ENCODE measurements at places on chromosomes 11 and 22.
A peak's percentile ranks its signal among the peaks of the same experiment; 100 is the strongest.

- no peak for DNase-seq
These were observed 34.1 kb downstream of the SERGEF start for GRCh38 chr11:17978553-17979287.

DNA sequence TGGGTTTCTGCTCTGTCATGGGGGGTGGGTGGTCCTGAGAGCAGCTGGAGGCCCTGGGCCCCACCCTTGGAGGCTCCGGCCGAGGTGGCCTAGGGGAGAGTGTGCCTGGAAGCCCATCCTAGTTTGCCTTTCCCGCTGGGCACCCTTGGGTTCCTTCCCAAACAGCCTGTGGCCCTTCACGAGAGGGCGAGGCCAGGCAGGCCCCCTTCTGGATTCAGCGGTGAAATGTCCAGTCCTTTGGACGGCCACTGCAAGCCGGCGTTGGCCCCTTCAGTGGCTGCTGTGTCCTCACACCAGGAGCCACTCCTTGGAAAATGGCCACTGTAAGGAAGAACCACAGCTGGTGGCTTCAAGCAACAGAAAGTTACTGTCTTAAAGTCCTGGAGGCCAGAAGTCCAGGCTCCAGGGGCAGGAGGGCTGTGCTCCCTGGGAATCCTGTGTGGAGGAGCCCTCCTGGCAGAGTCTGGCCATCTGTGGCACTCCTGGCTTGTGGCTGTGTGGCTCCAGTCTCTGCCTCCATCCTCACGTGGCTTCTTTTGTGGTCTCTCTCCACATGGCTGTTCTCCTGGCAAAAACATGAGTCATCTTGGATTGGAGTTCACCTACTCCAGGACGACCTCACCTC lies 854.1 kb downstream of the TBC1D22A start:
- DNase-seq = no peak

DNA sequence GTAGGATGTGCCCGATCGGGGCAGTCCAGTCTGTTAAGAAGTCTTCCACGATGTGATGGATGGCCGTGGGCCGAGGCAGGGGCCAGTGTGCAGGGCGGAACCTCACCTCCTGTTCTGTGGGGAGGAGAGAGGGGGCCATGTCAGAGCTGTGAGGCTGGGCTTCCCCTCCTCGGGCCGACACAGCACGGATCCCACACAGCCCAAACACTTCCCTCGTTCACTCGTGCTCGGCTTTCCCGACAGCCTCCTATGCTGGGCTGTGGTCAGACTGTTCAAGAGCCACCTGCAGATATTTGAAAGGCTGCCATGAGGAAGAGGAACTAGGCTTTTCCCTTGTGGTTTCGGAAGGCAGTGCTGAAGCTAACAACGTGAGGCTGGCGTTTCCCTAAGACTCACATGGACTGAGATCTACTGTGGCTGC lies 12.3 kb upstream of the TXN2 start:
- DNase-seq = no peak

DNA sequence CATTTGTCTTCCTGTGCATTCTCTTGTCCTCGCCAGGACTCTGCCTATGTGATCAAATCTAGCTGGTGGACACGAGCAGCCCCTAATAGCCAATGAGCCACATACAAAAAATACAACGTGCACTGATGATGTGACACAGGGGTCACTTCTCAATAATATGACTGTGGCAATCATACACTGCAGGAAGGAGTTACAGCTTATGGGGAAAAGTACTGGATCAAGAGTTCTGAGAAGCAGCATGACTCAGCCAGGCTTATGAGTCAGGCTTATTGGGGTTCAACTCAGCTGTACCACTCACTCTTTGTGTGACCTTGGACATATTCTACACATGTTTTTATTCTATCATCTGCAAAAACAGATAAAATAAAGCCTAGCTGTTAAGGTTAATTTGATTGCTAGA lies 889.4 kb upstream of the TENM4 start:
- DNase-seq = no peak

DNA sequence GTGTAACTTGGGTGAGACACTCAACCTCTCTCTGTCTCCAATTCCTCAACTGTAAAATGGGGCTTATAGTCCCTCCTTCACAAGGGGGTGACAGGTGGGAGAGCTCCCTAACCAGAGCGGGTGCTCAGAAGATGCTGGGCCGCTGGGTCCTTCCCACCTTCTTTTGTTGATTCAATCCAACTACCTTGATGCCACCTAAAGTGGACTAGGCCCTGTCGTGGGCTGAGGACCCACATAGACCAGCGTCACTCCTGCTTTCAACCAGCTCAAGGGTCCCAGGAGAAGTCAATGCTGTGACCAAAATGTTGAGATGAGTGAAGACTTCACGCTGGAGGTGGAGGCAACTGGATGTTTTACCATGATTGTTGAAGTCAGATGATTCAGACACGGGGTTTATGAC lies 72.7 kb upstream of the WNT11 start:
- no peak for DNase-seq

- DNase-seq = peak; percentile 12
These were observed 10.5 kb upstream of the C11orf24 start for GRCh38 chr11:68282141-68282860.

DNA sequence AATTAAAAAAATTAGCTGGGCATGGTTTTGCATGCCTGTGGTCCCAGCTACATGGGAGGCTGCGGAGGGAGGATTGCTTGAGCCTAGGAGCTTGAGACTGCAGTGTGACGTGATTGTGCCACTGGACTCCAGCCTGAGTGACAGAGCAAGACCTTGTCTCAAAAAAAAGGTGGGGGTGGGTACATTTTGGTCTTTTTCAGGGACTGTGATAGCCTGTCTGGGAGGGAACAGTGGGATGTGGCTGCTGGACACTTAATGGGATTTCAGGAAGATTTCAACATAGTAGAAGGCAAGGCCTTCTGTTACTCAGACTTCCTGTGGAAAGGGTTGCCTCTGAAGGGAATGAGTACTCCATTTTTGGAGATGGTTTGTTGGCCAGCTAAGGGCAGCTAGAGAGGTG lies 40.6 kb downstream of the RELT start:
- no peak for DNase-seq

- peak; percentile 58 for DNase-seq
These were observed 27.7 kb upstream of the PARVB start for GRCh38 chr22:43996170-43996980.

DNA sequence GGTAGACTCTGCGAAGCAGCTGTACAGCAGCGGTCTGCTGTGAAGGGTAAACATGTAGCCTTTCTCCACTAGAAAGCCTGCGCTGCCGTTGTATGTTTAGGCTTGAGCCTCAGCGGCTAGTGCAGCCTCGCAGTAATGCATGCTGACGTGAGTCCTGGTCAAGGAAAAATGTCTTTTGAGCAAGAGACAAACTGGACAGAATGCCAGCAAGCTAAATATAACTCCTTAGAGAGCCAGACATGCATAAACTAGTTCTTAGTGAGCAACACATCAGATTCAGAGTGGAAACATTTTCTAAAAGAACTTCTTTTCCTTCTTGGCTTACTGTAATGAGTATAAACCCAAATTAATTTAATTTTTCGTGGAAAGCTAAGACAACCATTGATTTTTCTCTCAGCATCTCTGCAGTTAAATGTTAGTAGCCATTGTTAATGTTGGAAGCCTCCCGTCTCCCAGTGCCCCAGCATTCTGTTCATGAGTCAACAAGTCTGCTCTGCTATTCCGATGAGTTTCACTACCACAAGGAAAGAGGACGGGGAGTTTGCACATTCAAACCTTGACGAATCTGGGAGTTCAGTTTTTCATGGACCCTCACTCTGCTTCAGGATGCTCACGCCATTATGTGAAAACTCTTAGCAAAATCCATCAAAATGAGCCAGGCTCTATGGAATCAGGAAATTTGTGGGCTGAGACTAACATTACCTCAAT lies 51.4 kb downstream of the JAM3 start:
- no peak for DNase-seq

DNA sequence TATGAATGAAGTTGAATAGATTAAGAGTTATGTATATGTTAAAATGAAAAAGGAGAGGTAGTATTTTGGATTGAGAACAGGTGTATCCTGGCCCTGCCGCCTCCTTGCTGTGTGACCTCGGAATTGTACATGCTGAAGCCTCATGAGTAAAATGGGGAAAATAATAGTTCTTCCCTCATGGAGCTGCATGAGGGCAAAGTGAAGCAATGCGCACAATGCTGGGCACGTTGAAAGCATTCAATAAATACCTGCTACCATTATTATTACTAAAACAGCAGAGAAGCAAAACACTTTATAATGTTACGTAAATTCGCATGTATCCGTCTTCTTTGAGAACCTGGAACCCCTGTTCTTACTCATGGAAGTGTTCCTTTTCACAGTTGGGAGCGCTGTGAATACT lies 5.7 kb downstream of the AMOTL1 start:
- DNase-seq = no peak

DNA sequence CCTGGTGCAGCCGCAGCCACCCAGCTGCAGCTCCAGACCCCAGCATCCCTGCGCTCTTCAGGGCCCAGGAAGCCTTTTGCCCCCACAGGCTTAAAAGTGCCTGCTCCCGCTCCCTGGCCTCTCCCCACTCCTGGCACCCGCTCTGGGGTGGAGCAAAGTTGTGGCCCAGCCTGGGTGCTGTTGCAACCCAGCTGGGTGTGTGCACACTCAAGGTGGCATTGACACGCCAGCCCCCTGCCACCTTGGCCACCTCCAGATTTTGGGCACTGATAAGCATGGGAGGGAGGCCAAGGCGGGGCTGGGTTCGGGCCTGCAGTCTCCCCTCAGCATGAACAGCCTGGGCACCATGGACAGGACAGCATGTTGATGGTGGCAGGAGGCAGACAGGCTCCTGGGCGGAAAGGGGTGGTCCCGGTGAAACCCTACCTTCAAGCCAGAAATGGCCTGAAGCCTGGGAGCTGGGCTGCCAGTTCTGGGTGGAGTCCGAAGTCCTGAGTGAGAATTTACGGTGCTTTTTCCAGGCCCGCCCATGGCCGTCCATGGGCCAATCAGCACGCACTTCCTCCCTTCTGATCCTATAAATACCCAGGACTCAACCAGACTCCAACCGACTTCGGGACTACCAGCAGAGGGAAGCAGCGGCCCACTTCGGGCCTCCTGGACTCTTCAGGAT lies 23.6 kb upstream of the RNASEH2C start:
- DNase-seq = no peak

DNA sequence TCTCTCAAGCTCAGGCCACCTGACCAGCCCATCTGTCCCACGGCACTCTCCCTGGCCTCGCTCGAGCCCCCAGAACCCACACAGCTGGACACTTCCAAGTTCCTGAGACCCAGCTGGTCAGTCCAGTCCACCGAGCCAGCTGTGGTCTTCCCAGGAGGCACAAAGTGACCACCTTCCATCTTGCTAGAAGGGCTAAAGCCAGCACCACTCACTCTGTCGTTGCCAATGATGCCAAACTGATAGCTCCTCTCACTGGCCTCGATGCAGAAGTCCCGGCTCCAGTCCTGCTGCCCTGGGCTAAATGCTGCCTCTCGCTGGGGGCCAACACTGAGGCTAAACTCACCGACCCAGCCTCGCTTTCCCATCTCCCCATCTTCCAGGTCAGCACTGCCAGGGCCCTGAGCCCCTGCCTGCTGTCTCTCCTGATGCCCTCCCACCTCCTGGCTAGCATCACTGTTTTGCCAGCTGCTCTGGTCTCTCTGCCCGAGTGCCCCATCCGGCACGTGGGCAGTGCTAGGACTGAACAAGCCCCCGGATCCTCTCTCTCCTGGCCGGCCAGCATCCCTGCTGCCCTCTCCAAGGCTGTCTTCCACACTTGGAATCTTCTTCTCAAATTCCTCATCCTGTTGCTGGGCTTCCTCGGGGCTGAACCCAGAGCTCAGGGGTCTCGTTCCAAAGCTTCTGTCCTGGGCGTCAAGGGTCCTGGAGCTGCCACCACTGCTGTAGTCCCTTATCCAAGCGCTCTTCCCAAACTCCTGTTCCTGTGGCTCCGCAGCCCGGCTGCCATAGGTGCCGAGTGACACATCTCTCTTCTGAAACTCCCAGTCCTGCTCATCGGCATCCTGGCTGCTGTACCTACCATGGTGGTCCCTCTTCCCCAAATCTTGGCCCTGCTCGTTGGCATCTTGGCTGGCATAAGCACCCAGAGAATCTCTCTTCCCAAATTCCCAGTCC lies 15.4 kb downstream of the TNKS1BP1 start:
- no peak for DNase-seq

GRCh38 chr11:16468735-16469453 lies 112.5 kb upstream of the SOX6 start:
- DNase-seq = no peak

- no peak for DNase-seq
These were observed at the start of gene OR8U1 for GRCh38 chr11:56375324-56375723. TSS of gene OR8U1 (plus strand) at chr11:56375624. CDS start at chr11:56375624, 0 bp downstream.

GRCh38 chr11:61048368-61049062 lies 53.8 kb upstream of the CD5 start:
- no peak for DNase-seq

GRCh38 chr22:27489178-27489675 lies 312.3 kb downstream of the MN1 start:
- DNase-seq = no peak

DNA sequence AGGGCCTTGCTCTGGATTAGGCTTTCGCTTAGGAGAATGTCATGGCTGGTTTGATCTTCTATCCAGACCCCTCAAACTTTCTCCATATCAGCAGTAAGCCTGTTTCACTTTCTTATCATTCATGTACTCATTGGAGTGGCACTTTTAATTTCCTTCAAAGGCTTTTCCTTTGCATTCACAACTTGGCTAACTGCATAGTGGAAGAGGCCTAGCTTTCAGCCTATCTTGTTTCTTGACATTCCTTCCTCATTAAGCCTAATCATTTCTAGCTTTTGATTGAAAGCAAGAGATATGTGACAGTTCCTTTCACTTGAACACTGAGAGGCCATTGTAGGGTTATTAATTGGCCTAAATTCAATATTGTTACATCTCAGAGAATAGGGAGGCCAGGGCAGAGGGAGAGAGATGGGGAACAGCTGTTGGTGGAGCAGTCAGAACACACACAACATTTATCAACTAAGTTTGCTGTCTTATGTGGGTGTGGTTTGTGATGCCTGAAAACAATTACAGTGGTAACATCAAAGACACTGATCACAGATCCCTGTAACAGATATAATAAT lies 37.7 kb upstream of the APOBEC3A start:
- no peak for DNase-seq

DNA sequence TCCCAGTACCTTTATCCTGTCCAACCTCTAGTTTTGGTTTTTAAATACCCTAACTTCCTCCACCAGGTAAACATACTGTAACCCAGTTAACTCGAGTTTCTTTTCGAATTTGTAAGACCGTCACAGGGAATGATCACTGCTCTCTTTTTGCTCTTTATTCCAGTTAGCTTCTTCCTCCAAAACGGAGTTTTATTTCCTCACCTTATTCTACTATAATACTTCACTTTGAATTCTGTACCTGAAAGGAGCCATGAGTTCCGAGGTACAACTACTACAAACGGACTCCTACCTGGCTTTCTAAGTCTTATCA lies 1.4 kb downstream of the NUP98 start:
- no peak for DNase-seq
